ENCODE measurements at places on chromosomes 1 and 21. TPM values are rescaled to one million over a fixed set of nuclear protein-coding genes. Genes with fewer than 3 reads are reported as not detected.

The PCAT6 gene
- not detected for polyA plus RNA-seq

The GNG4 gene
- not detected for polyA plus RNA-seq

The GBP1 gene
- 6.9 TPM for polyA plus RNA-seq

The SYT6 gene
- not detected for polyA plus RNA-seq

The KIF17 gene
- not detected for polyA plus RNA-seq
